NCI-H1436 (cell line): ENCODE measurements at places on chromosomes 1 and 21.

- no peak for DNase-seq
Measured at GRCh38 chr1:158117854-158118704, 62.6 kb upstream of the CD1D start.

DNA sequence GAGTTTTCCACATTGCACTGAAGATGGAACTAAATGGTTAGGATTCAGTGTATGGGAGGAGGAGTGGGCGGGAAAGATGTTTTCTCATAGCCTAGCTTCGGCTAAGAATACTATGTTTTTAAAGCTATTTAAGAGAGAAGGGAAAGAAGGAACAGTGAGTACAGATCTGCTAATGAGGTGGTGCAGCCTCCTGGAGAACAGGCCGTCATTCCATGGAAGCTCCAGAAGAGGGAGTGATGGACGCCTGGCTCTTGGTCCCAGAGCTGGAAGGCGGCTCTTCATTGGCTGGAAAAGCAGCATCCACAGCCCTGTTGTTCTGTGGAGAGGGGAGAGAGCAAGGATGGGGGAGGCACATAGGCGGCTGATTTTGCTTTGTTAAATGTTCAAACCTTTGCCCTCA lies 6.9 kb downstream of the CAMK1G start:
- DNase-seq = no peak

GRCh38 chr1:153506831-153507413 lies 28.9 kb downstream of the S100A6 start:
- no peak for DNase-seq

DNA sequence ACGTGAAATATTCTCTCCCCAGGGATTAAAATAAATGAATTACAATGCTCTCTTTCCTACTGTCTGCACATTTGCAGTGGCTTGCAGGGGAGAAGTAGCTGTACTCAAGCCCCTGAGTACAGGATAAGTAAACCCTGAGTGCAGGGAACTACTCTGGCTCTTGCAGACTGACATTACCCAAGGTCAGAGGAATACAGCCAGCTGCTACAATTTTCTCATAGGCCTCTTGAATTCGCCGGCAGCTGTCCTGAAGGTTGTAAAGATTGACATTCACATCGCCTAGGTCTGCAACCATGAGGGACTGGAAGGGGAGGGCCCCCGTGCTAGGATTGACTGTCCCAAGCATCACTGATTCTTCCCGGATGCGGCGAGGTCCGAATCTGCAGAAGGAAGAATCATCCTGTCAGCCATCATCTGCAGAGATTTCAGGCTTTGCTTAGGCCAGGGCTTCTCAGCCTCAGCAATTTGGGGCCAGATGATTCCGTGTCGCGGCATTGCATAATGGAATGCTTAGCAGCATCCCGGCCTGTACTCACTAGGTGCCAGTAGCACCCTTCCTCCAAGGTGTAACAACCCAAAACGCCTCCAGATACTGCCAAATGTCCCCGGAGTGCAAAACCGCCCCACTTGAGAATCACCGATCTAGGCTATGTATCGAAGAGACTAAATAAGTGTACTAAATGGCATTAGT lies 1.7 kb downstream of the AGMAT start:
- DNase-seq = no peak

- DNase-seq = peak; percentile 65
Measured at GRCh38 chr1:17059391-17060305, 5.8 kb upstream of the SDHB start.

- DNase-seq = no peak
Measured at GRCh38 chr1:53736290-53736689, 2.7 kb downstream of the GLIS1 start.

DNA sequence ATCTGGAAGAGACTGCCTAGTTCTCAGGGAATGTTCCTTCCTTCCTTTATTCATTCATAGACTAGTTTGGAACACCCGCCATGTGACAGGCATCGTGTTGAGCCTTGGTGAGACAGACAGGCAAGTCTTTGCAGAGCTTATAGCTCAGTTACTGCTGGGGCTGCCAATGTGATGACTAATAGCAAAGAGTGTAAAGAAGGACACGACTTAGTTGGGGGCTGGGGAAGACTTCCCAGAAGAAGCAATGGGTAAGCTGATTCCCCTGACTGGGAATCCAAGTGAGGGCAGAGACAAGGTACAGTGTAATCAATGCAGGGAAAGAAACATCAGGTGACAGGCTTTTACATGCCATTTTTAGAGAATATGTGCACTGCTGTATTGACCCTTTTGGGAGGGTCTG lies 51.2 kb downstream of the TENT5C start:
- DNase-seq = no peak

- DNase-seq = no peak
Measured at GRCh38 chr21:30044447-30045064, 104.8 kb upstream of the GRIK1 start.

GRCh38 chr1:109827466-109827865 lies 63.7 kb upstream of the EPS8L3 start:
- DNase-seq = no peak

DNA sequence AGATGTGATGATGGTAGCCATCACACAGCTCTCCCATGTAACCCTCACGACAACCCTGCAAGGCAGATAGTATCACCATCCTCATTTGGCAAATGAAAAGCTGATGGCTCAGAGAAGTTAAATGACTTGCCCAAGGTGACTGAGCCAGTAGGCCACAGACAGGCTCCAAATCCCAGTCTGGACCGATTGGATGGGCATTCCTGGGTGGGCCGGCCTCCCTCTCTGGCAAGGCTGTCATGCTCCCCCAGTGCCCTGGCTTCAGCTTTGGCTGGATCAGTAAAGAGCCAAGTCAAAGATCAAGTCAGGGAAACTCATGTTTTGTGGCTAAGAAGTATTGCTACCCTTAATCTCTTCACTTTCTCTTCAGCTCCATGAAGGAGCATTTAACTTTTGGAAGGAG lies 41.2 kb downstream of the CDCP2 start:
- no peak for DNase-seq

GRCh38 chr1:14090062-14090461 lies 390.1 kb downstream of the PRDM2 start:
- no peak for DNase-seq

DNA sequence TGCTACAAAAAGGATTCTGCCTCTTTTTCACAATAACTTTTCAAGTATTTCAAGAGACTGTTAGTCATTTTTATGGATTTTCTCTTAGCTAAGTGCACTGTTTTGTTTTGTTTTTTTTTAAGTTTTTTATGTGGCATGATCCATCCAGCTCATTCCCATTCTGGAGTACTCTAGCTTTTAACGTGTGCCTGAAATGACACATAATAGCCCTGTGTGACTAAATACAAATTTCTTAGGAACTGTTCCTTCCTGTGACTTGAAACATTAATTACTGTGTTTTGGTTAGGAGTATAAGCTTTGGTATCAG lies 143.9 kb downstream of the HS2ST1 start:
- no peak for DNase-seq

DNA sequence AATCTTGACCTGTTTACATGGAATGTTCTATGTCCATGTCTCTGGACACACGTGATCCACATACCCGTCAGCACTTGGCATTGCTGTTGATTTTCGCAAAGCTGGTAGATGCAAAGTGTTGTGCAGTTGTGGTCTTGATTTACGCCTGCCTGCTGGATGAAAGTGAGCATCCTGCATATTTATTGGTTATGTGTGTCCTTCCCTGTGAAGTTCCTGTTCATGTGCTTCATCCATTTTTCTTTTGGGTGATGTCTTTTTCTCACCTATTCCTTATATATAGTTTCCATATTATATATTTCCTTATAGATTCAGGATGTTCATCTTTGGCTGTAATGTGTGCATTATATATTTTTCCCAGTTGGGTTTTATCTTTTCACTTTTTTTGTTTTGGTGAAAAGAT lies 6.5 kb downstream of the AGPAT3 start:
- no peak for DNase-seq

DNA sequence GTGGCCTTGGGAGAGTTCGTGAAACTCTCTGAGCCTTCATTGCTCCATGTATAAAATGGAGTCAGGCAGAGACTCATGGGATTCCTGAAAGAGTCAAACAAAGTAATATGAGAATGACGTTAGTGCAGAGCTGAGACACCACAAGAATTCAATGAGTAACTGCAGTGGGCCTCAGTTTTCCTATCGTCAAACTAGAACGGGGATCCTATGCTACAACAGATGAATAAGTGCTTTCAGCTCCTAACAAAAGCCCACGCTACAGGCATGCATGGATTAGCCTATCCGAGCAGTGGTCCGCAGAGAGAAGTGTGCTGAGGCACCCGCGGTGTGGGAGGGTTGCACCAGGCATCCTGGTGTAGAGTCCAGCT lies 124.7 kb downstream of the SYF2 start:
- no peak for DNase-seq

DNA sequence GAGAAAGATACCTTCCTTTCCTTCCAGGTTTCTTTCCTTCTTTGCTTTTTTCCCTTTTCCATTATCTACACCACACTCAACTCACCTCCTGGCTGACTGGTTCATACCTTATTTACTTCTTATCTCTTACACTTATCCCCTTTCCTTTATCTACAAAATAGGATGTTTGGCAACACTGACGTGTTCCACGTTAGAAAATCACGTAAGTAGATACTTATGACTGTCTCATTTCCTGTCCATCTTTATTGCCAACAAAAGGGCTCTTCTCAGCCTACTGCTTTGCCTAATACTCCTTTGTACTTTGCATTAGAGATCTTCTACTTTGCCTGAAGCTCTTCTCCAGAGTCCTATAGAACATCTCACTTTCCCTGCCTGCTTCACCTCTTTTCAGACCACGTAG lies 25.1 kb downstream of the SYNJ1 start:
- peak; percentile 18 for DNase-seq

DNA sequence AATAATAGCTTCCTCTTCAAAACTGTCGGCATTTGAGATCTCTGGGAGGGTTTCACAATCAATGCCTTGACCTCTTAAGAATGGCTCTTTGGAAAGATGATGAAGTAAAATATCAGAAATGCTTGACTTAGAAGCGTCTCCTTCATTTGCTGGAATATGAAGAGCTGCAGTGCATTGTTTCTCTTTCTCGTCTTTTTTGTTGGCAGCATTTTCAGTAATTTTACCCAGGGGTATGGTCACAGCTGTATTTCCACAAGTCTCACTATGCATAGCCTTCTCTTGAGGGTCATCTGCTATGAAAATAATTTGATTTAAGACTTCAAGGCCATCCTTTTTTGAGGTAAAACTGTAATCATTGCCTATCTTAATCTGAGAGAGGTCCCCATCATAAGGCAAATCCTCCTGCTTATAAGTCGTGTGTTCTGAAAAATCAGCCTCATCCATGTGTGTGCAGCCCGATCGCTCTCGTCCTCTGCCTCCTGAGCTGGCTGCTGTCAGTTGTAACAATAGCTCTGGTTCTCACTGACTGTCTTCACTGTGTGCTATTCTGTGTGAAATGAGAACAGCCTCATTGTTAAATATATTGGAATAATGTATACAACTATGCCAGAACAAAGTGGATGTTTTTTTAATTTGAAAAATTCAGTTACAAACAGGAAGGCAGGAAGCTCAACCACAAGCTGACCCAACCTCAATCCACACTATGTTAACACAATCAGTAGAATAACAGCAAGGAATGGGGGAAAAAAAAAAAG lies 4.5 kb downstream of the AKNAD1 start:
- DNase-seq = no peak

DNA sequence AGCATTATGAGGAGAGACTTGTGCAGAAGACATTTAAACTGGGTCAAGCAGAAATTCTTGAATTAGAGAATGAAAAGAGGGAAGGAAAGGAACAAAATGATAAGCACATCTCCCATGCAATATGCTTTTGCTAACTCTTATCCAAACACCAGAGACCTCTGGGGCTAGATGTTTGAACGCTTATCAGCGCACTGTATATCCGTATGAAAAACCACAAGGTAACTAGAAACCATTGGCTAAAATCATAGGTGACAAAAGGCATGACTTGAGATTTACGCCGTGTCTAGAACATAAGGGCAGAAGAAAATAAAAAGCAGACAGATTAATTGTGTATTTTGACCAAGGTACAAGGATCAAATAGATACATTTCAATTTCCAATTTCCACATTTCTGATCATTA lies 38.0 kb upstream of the TIAM1 start:
- DNase-seq = no peak

DNA sequence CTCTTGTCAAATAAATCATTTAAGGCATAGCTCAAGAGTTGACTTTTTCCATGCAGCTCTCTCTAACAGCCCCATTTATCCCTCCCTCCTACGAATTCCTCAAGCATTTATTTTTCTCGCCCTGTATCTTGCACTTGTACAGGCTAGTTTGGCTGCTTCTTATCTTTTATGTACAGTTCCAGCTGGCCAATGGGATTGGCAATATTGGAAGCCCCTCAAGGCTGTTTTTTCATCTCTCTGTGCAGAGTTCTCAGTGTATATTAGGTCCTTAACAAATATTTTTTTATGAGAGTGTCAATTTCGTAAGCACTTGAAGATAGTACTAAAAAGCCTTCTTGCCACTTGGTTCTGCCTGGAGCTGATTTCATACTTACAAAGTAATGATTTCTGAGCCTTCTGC lies 356.0 kb downstream of the ST6GALNAC3 start:
- DNase-seq = no peak

DNA sequence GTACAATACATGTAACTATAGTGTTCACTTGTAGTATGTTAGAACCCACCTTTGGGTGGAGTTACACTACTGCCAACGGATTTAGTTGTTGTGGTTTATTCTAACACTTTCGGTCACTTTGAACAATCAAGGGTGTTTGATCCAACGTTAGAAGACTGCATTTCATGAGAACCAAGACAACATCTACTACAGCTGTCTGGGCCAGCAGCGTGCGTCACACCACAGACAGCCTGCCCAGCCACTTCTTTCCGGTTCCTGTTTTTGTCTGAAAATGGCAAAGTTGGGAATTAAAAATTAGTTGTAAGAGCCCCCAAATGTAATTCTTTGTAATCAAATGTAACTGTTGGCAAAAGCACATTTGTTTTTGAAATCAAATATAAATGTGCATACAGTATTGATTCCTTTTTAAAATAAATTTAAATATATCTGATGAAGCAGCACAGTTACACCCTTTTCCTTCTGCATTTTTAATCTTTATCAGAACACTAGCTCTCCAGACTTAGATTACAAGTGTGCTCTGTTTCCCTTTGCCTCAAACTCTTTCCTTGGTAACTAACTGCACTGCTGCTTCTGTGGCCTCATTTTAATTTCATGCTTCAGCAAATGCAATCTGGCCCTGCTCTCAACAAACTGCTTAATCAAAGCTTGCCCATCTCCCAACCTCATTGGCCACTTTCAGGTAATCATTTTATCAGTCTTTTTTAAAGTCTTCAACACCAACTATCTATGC lies 86.6 kb upstream of the DPH5 start:
- no peak for DNase-seq
